Aortic smooth muscle cell (primary cell): ENCODE measurements at places on chromosomes 6 and 20. TPM values are rescaled to one million over a fixed set of nuclear protein-coding genes. Genes with fewer than 3 reads are reported as not detected.

Gene MCHR2
- total RNA-seq, result not detected in 2 replicates

Gene RIPPLY2
- not detected in 2 replicates for total RNA-seq

Gene MAP7
- total RNA-seq, result 0.99 and 4.4 TPM in 2 replicates

Gene TNFRSF21
- 2.0 and 5.8 TPM in 2 replicates for total RNA-seq
